ENCODE measurements at places on chromosomes 12 and 14. TPM values are rescaled to one million over a fixed set of nuclear protein-coding genes. Genes with fewer than 3 reads are reported as not detected.

TSPAN9 gene
- 23.0 TPM for total RNA-seq

GYS2 gene
- not detected for total RNA-seq

CNTN1 gene
- 1.4 TPM for total RNA-seq

FLRT2 gene
- total RNA-seq = 15.8 TPM

SERPINA12 gene
- total RNA-seq = not detected

PMEL gene
- not detected for total RNA-seq

SLC25A47 gene
- not detected for total RNA-seq

Measured in SJSA1 (cell line).